ENCODE measurements at places on chromosomes 2 and 18.

DNA sequence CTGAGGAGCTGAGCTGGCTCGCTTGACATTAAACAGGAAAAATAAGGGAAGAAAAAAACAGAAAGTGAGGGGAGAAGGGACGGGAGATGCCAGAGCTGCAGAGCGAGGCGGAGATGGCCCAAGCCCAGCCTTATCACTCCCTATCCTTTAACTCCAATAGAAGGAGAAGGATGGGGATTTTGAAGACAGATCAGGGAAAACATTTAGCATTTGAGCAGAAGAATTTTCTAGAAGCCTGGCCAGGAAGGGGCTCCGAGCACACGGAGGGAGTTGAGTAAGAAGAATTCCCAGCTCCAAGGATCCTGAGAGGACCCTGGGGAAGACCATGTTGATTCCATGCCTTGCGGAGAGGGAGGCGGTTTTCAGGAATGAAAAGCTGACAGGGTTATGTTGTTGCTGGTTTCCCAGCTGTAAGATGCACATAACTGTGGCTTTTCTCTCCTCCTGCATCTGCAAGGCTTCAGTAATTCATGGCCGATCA is 35.6 kb downstream of the TWIST2 start:
- no peak for DNase-seq

DNA sequence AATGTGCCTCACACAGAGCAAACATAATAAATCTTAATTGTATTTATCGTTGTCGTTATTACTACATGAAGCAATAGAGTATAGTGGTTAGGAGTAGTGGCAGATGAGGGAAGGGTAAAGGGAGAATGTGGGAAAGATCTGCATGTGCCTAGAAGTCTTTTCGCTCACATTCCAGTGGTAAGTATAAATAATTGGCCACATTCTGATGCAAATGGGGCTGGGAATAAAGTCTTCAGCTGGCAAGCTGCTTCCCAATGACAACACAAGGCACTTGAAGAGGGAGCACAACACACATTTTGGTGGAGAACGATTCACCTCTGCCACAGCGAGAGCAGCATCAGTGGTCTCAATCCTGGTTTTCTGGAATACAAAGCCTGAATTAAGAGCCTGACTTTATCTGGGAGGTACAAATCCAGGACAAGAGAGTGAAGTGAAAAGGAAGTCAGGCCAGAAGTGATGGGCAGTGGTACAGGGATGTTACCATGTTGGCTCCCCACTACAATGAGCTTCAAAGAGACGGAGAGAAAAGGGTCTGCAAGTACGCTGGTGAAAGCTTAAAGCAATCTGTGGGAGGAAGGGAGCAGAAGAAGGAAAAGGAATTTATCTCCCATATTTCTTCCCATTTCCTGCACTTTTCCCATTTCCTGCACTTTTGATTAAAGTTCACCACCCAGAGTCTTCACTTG is 112.3 kb downstream of the ARHGAP15 start:
- no peak for DNase-seq

DNA sequence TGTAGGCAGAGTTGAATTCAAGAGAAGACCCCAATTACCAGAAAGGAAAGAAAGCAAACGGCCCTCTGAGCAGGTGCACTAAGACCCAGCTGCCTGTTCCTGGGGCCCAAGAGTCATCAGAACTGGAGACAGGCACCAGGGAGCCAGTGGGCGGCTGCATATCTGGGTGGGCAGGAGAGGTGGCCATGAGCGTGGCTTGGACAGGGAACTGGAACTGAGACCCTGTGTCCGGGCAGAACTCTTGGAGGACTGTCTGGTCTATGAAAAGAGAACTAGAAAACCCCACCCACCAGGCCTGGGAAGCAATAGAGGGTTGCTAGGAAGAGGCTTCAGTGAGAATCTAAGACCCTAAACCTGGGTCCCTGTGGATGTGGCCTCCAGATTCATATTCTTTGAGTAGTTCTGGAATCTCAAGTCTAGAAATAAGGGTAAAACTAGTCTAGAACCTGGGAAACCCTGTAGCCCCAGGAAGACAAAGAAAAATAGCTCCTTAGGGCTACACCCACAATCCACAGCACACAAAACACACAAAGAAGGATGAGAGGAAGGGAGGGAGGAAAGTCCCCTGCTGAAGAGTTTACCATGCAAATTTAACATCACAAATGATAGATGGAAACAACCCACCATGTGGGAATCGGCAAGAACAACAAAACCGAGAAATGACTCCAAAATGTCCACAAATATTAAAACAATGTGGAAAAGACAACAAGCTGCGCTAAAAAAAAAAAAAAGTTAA is 147.0 kb downstream of the HDAC4 start:
- DNase-seq: no peak

DNA sequence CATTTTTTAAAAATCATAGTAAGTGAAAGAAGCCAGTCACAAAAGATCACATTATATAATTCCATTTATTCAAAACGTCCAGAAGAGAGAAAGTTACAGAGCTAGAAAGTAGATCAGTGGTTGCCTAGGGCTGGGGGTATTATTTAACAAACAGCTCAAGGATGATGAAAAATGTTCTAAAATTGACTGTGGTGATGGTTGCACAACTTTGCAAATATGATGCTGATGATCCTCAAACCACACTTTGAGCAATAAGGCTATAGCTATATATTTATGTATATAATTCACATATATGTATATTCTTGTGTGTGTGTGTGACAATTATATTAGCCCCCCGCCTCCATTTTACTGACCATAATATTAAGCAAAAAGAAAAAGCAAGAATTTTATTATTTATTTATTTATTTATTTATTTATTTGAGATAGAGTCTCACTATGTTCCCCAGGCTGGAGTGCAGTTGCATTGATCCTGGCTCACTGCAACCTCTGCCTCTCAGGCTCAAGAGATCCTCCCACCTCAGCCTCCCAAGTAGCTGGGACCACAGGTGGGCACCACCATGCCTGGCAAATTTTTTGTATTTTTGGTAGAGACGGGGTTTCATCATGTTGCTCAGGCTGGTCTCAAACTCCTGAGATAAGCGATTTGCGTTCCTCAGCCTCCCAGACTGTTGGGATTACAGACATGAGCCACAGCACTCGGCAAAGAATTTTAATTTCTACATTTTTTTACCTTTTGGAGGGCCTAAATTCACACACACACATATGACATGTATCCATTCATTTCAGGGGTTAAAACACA is 1.9 kb downstream of the WDR12 start:
- no peak for DNase-seq

GRCh38 chr2:8234757-8235374 is 447.0 kb upstream of the ID2 start:
- no peak for DNase-seq

- no peak for DNase-seq
Observed at GRCh38 chr18:79383388-79384056, 12.2 kb upstream of the NFATC1 start.

GRCh38 chr2:58767828-58768714 is 526.9 kb upstream of the FANCL start:
- no peak for DNase-seq

- DNase-seq: no peak
Observed at GRCh38 chr2:128345436-128346165, 26.9 kb upstream of the HS6ST1 start.

DNA sequence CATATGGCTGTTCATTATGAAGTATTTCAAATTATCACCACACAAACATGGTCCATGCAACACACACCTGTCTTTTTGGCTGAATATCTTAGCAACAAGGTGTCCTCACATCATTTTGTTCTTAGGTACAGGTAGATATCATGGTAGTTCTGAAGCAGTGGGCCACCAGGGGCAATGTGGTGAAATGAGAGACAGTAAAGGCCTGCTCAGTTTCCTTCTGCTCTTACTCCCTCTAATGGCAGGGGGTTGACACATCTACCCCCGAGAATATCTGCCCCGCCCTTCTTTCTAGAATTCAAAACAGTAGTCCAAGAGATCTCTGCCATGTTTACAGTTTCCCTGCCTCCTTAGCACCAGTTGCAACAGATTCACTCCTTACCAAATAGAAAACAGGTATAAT is 147.0 kb upstream of the KLHL14 start:
- no peak for DNase-seq

GRCh38 chr2:84467389-84467788 is 8.3 kb upstream of the SUCLG1 start:
- DNase-seq: no peak

DNA sequence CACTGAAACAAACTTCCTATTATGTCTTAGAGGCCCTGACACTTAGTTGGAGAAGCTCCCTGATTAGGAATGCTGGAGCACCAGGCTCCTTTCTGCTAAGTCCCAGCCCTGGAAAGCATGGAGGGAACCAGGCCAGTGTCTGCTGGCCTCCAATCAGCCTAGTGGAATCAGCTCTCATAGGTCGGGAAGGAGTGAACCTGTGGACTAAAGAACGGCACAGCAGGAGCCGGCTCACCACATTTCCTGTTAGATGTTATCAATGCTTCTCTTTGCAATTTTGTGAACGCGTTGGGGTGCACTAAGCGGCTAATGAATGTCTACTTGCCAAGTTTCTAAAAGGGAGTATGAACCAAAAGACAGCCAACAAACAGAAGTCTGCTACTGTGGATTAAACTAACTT is 296.6 kb downstream of the NAPG start:
- no peak for DNase-seq

Measured in forelimb muscle (tissue), 1 donor.